ENCODE measurements at places on chromosomes 2 and 18.

DNA sequence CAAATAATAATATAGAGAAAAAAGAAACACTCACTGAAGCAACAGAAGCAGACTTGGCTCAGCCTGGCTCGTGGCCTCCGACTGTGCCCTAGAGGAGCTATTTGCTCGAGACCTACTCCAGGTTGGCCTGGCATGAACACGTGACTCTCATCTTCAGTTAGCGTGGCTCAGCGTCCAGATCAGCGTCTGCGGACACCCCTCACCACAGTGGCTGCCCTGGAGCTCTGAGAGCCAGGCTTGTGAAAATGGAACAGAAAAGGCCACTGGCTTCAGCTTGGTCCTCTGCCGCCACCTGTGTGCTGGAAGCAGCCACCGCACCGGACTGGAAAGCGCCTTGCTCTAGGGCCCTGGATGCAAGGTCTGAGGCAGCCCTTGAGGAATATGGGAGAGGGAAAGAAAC lies 1184.0 kb upstream of the GYPC start:
- DNase-seq: no peak

DNA sequence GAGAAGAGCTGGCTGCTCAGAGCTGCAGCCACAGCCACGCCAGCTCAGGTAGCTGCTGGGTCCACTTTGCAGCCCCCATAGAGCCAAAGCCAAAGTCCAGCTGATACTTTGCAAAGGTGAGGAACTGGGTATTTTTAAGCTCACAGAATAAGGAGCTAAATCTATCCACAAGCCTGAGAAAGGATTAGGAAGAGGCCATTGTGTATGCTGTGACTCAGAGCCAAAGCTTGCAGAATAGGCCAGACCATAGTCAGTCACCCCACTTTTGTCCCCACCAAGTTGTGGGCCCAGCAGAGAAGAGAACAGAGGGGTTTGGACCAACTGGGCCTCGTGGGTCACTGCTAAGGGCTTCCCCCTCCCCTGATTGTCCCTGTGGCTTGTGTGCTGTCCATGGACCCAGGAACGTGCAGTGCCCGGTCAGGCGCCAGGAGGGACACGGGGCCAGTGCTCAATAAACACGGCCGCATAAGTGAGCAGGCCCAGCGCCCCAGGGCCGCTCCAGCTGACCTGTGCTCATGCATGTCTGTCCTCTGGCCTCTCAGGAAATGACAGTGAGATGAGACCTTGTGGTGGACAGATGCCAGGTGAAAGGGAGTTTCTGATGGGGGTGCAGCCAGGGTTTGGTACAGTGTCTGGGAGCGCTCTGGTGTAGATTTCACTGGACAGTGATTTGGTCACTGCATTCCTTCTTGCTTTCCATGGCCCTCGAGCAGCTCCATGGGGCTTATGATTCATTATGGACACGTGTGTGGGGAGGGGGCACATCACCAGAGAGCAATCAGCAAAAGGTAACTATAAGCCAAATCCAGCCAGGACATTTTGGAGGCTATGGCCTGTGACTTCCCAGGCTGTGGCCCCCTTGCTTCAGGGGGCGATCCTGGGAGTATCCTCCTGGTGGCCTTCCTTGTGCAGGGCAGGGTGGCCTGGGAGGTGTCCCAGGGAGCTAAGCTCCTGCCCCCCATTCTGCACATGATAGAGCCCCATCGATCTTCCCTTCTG lies 31.3 kb downstream of the MAL start:
- no peak for DNase-seq

GRCh38 chr18:56245866-56246580 lies 392.4 kb downstream of the TXNL1 start:
- no peak for DNase-seq

GRCh38 chr2:98793897-98794830 lies 63.2 kb upstream of the MGAT4A start:
- no peak for DNase-seq

GRCh38 chr18:13524054-13524453 lies 202.3 kb downstream of the FAM210A start:
- no peak for DNase-seq

DNA sequence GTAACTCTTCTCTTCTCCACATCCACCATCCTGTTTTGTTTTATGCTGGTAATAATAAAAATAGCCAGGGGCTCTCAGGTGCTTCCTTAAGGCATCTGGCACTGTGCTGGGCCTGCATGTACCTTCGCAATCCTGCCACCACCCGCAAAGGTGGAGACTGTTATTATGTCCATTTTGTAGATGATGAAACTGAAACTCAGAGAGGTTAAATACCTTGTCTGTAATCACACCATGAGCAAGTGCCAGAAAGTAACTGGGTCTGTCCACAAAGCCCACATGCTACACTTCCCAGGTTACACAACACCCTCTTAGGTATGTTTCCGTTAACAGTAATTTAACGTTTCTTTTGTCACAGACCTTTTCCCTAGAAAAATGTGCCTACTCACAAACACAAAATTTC lies 27.0 kb downstream of the NRP2 start:
- DNase-seq: no peak

- no peak for DNase-seq
These were observed 74.5 kb downstream of the MRPS9 start for GRCh38 chr2:105112345-105112744.

GRCh38 chr2:62307469-62308389 lies 111.8 kb downstream of the B3GNT2 start:
- no peak for DNase-seq

DNA sequence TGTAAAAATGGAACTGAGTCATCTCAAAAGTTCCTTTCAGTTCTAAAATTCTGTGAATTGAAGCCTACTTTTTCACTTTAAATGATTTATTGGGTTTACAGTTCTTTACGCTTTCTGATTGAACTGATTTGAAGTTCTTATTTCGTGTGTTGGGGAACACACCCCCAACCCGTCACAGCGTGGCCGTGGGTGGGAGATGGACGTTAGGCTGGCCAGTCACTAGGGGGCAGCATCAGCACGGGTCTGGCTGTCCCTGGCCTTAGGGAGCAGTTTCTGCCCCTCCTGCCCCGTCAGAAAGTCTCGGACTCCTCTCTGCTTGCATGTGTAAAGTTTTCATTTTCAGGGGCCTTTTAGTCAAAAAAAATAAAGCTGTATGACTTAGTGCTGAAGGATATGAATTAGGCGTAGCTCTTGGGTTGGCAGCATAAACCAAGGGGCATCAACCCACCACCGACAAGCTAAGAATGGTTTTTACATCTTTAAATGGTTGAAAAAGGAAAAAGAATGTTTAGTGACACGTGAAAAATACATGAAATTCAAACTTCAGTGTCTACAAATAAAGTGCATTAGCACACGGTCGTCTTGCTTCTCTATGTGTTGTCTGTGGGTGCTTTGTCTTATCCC lies 63.4 kb downstream of the ZCCHC2 start:
- peak; percentile 71 for DNase-seq

- no peak for DNase-seq
These were observed 244.0 kb downstream of the ARL6IP6 start for GRCh38 chr2:152962446-152962845.

- no peak for DNase-seq
These were observed 54.3 kb downstream of the R3HDM1 start for GRCh38 chr2:135585586-135585985.

- no peak for DNase-seq
These were observed 929.2 kb upstream of the SOX11 start for GRCh38 chr2:4762951-4763376.

DNA sequence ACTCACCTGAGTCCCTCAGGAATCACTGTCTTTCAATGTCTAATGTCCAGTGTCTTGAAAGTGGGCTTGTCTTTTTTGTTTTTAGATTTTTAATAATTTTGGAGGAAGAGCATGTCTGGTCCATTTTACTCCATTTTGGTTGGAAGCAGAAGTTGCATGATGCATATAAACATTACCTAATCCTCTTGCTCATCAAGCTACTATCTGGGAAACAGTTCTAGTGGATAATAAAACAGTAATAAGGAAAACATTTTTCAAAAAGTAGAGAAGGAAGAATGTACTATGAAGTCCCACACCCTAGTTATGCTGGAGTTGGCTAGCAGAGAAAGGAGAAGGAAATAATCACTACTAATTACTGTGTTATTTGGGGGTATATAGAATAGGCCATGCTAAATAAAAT lies 263.7 kb downstream of the ETAA1 start:
- DNase-seq: no peak
